ENCODE measurements at places on chromosomes 2 and 18.

GRCh38 chr2:80476535-80477117, 172.1 kb upstream of the LRRTM1 start:
- DNase-seq, result no peak

GRCh38 chr2:70806013-70806412, 14.4 kb downstream of the CLEC4F start:
- no peak for DNase-seq

DNA sequence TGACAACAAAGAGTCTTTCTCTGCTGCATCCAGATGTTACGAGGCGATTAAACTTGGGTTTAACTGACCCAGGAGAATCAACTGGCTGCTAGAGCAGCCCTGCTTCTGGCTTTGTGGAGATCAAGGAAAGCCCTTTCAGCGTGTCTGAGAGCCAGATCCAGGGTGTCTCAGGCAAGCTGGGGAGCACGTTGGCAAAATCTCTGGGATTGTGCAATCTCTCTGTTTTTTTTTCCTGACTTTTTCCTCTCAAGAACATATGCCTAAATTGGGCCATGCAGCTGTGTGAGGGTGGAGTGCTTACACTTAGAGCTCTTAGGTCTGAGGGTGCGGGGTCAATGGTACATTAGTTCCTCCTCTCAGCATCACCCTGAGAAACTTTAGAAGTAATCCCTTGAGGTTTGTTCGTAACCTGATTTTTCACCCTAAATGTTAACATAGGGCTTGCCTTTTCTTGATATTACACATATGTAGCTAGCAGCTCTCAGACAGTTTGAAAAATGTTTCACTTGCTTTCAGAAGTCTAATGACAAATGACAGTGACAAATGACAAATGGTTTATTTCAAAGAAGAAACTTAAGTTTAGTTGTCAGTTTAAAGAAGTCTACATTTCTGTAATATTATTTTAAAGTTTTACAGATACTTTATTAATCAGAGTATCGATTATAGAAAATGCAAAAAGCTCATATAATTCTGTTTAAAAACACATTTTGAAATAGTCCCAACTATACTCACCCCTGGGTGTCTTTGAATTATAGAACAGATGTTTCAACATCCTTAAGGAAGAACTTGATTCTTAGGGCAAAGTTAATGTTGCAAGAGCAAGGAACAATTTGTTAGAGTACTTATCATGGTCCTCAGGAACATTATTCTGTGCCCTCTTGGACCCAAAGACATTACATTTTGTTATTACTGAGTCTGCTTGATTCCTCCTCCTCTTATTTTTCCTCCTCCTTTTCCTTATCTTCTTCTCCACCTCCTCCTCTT, 38.4 kb upstream of the ZSWIM2 start:
- no peak for DNase-seq

DNA sequence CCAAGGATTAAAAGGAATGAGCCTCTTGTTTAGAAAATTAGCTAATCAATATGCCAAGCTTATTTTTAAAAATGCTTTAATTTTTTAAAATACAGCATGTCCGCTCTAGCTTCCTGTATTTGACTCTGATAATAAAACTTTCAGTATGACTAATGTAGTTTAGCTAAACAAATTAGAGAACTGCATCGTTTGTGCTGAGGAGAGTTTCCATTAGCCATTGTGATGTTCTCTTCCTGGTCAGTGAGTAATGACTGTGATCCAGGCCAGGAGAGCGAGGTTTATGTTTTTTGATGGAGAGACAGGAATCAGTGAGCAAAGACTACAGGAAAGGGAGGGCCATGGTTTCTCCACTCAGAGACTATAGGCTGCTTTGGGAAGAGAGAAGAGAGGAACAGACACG, 237.2 kb upstream of the ETAA1 start:
- no peak for DNase-seq

- DNase-seq, result no peak
Observed at GRCh38 chr2:7539077-7539476, 621.9 kb downstream of the RNF144A start.

DNA sequence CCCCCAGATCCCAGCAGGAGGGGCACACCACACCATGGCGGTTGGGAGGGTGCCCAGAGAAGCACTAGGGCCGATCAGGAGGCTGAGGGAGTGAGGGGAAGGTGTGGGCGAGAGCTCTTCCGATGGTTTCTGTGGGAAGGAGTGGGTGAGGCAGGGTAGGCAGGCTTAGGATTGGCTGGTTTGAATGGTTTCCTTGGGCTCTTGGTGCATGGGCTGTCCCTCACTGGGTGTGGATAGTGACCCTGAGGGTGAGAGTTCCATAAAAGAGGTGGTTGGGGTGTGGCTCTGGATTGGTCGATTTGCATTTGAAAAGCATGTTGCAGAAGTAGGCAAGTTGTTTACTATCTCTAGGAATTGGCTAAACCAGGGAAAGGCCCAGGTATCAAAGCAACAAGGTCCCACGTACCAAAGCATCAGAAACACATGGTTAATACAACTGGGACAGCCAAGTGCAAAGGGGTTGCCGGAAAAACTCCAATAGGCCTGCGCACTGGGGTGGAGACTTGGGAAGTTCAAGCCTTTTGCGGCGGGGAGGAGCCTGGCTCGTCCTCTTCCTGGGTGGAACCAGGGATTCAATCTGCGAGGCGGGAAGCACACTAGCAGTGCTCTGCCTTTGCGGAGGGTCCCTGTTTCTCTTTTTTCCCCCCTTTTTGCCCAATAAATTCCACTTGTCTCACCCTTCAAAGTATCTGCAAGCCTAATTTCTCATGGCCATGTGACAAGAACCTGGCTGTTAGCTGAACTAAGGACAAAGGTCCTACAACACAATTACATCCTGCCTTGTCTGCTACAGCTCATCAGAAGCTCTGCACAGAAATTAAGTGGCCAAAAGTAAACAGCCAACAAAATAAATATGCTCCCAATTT, 43.2 kb downstream of the IL1R2 start:
- DNase-seq, result no peak

- DNase-seq, result no peak
Observed at GRCh38 chr18:70457788-70458187, 168.9 kb downstream of the SOCS6 start.

GRCh38 chr18:24402209-24402785, 4.7 kb upstream of the OSBPL1A start:
- no peak for DNase-seq

DNA sequence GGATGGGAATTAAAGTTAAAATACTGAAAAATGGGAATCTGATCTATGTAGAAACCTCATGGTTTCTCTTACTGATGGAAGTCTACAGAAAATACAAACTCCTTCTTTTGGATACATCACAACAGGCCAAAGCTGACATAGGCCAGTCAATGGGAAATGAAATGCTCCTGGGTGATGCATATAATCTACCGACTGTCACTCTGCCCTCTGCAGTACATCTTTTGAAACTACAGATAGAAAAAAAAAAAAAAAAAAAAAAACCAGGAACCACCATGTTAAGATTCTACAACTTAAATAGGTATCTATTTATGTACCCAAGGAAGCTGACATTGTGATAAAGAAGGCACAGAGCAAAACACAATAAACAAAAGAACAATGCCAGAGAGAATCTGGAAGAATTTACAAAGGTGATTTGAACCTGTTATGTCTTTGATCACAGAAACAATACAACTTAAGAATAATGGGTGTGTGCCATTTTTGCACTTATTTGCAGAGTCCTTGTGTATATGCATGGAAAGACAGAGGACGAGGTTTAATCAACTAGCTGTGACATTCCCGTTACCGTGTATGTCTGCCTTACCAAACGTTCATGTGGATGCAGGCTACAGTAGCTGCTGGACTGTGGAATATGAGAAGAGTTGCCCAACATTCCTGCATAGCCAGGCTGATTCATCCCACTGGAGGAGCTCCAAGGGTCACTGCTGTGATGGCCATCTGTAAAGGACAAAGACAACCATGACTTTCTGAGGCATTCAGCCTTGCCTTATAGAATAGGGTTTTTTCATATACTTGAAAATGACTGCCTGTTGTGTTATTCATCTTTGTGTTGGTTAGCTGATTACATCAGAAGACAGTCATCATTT, 312.7 kb downstream of the TCF4 start:
- DNase-seq, result no peak

- DNase-seq, result no peak
Observed at GRCh38 chr18:59562751-59563150, 134.5 kb downstream of the CCBE1 start.

- DNase-seq, result no peak
Observed at GRCh38 chr2:222280795-222281194, 18.0 kb downstream of the PAX3 start.

GRCh38 chr2:231541645-231542044, 11.4 kb upstream of the NMUR1 start:
- no peak for DNase-seq

DNA sequence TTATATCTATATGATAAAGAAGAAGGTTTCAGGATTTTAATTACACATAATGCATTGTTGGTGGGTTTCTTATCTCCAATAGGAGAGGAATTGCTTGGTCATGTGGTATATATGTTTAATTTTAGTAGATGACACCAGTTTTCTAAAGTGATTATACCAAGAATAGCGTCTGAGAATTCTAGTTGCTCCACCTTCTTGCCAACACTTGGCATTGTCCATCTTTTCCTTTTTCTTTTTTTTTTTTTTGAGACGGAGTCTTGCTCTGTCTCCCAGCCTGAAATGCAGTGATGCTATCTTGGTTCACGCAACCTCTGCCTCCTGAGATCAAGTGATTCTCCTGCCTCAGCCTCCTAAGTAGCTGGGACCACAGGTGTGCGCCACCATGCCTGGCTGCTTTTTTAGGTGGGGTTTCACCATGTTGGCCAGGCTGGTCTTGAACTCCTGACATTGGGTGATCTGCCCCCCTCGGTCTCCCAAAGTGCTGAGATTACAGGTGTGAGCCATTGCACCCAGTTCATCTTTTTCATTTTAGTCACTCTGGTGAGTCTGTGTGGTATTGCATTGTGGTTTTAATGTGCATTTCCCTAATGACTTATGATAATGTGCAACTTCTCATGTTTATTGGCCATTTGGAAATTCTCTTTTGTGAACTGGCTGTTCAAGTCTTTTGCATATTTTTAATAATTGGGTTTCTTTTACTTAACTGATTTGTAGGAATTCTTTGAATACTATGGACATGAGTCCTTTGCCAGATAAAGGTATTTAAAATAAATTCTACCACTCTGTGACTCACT, 37.3 kb upstream of the ZNF512 start:
- DNase-seq, result no peak

GRCh38 chr18:37493352-37493935, 72.2 kb downstream of the CELF4 start:
- DNase-seq, result no peak

DNA sequence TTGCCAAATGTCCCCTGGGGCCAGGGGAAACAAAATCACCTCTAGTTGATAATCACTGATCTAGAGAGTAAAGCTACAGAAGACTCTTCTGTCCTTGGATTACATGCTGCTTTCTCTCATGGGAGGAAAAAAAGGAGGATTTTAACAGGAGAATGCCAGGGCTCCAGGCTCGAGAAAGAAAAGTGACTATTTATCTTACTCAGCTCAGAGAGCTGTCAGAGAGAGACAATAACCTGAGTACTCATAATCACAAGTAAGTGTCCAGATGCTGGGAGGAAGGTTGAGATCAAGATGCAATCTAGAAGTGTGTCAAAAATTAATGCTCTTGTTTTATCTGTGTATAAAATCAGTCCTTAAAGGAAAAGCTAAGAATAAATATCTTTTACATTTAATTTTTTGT, 133.3 kb downstream of the PTRHD1 start:
- no peak for DNase-seq

DNA sequence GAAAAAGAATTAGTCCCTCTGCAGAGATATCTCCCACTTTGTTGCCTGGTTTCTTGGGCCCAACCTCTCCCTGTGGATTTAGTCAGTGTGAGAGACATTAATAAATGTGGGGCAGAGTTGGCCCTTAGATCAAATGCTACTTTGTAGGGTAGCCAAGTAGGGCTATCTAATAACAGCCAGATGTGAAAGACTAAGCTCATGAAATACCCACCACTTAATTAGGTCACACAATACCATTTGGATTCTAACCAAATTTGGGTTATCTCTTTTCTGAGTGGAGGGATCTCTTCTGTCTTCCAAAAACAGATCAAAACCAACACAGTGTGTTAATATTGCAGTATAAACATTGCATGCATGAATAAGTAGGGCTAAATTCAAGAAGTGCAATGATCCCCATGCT, 626.8 kb upstream of the ZEB2 start:
- no peak for DNase-seq

DNA sequence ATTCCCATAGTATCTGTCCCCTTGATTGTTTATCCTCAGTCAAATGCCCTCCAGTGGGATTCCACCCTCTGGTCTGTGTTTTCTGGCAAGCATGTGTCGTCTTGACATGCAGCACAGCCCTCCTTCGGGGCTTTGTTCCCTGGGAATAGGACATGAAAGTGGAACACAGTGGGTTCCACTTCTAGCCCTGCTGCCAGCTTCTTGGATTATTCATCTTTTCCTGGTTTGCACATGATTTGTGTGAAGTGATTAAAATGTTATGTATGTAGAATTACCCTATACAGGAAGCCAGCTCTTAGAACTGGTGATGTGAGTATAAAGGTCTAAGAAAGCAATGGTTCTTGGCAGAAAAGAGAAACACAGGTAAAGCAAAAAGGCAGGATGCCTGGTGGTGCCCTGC, 142.3 kb downstream of the TANC1 start:
- no peak for DNase-seq

- no peak for DNase-seq
Observed at GRCh38 chr2:195961873-195962272, 106.8 kb downstream of the DNAH7 start.

- DNase-seq, result no peak
Observed at GRCh38 chr18:50286391-50287027, 983 bp downstream of the CXXC1 start.

DNA sequence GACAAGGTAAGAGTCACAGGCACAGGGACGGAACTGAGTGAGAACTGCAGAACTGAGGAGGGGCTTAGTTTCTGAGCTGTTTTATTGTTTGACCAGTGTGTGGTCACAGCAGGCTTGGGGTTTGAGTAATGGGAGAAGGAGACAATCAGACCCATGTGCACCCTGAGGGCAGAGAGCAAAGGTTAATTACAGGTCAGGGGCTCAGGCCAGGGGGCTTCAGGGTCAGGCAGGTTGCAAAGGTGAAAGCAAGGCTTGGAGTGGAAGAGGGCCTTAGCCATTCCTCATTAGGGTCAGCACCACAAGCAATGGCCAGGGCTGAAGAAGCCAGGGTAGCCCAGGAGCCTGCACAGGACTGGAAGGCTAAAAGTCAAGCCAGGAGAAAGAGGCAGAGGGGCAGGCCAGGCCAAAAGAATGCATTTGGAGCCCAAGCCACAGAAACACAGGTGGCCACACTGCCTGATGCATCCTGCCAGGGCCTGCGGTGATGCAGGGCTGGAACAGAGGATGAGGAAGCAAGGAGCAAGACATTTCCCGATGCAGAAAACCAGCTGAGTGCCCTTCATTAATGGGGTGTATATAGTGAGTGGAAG, 209.8 kb upstream of the GYPC start:
- no peak for DNase-seq

- no peak for DNase-seq
Observed at GRCh38 chr2:233981574-233982420, 64.6 kb downstream of the TRPM8 start.

GRCh38 chr2:166972002-166972401, 83.7 kb downstream of the XIRP2 start:
- no peak for DNase-seq

Data from substantia nigra (tissue), 51 donors.